HAP-1 (cell line): ENCODE measurements at places on chromosomes 7 and 10.

- DNase-seq, result no peak
These were observed 63.4 kb upstream of the ANK3 start for GRCh38 chr10:60453036-60453435.

GRCh38 chr7:78015574-78016260 lies 217.1 kb downstream of the PHTF2 start:
- no peak for DNase-seq

DNA sequence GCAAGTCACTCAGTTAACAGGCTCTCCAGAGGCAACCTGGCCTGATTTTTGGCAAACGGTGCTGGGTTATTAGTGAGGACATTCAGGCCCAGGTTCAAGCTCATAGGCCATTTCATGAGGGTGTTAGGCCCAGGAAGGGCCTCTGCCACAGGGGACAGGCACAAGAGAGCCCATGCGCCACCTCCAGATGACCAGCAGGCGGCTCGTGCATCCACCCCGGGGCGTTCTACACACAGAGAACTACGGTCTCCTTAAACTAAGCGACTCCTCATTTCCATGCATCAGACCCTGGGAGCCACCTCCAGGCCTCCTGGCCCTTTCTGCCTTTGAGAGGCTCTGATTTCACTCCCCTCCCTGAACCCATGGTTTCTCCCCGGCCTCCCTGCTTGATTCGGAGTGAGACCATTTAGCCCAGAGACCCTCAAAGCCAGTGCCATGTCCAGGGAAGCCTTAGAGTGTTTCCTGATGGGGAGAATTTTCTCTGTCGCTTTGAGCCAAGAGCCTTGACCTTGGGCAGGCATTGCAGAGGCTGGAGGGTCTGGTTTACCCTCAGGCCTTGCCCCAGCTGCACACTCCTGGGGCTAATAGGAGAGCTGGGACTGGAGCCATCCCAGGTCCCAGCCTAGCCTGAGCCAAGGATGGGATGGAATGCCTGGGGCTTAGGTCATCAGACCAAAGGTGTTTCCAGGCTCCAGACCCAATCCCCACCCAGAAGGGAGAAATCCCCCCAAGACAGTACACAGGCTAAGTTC lies 188.0 kb downstream of the GRID1 start:
- DNase-seq, result no peak

GRCh38 chr7:1596181-1597043 lies 26.6 kb upstream of the PSMG3 start:
- DNase-seq, result no peak

DNA sequence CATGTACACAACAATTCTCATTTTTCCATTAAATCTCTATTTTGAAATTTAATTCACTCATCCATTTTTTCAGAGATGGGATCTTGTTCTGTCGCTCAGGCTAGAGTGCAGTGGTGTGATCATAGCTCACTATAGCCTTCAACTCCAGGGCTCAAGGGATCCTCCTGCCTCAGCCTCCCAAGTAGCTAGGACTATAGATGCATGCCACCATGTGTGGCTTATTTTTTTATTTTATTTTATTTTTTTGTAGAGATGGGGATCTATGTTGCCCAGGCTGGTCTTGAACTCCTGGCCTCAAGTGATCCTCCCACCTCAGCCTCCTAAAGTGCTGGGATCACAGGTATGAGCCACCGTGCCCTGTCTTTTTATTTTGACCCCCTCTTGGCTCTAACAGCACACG lies 203.8 kb upstream of the KLF14 start:
- no peak for DNase-seq

GRCh38 chr10:124738441-124738840 lies 5.7 kb downstream of the FAM53B start:
- no peak for DNase-seq

DNA sequence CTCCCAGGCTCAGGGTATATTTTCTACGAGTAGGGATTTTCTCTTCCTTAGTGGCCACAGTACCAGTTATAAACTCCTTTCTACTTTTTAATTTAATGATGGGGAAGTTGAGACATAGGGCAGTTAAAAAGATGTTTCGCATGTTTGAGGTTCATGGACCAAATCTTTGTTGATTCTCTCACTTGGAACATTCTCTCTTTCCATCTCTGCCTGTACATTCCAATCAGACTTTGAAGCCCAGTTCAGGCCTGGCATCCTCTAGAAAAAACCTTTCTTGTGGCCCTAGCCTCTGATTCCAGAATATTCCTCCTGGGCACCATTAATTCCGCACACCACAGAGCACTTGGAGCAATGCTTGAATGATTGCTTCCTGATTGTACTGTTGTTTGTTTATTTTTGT lies 18.5 kb downstream of the SLC13A4 start:
- DNase-seq, result no peak

- peak; percentile 15 for DNase-seq
These were observed 745 bp downstream of the SLC16A9 start for GRCh38 chr10:59708816-59709394.

- DNase-seq, result no peak
These were observed 715.4 kb upstream of the NRP1 start for GRCh38 chr10:34049887-34050286.

DNA sequence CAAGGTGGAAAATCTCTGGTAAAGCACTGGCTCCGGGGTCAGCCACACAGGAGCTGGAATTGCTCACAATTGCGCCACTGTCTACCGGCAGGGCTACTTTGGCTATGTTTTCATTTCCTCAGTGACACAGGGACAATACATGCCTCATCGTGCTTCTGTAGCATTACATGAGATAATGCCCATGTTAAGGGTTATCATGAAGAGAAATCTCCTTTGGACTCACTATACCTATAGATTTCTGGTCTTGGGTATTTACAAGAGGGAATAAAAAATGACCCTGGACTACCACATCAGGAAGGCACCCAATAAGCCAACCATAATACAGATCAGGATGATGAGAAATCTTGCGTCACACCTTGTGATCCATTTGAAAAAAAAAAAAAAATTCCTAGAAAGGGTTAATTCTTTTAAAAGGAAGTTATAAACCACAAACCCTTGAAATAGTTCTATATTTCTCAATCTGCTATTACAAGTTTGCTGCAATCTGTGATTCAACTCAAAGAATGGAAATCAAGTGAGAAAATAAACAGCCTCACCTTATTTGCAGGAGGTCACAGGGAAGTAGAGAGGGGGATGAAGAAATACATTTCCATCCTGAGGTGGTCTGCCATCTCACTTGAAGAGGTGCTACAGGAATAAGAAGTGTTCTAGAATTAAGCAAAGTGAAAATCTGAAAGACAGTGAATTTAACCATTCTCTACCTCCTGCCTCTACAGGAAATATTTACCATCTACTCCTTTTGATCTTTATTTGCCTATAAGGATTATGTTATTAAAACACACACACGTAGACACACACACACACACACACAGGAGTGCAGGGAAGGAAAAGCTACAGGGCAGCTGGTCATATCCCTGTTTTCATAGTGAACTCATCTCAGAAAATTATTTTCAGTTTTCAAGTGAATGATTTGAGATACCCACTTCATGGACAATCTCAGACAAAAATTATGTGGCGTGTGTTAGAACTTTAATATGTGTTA lies 231.3 kb upstream of the CELF2 start:
- no peak for DNase-seq

DNA sequence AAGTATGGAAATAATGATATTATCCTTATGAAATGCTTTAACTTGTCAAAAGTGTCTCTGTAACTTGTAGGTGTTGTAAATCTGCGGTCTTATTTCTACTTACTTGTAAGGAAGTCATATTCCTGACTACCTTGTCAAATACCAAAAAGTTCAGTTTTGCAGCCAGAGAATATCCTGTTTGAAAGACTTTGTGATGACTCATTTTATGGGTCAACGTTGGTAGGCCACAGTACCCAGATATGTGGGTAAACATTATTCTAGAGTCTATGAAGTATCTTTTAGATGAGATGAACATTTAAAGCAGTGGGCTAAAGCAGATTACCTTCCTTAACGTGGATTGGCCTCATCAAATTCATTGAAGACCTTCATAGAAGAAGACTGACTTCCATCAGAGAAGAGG lies 195.3 kb downstream of the PPP1R9A start:
- no peak for DNase-seq

GRCh38 chr7:1560620-1561031 lies 4.6 kb upstream of the TMEM184A start:
- DNase-seq, result no peak

- peak; percentile 68 for DNase-seq
These were observed 50.5 kb downstream of the MALSU1 start for GRCh38 chr7:23349484-23350157.

GRCh38 chr7:156544919-156545715 lies 95.5 kb upstream of the RNF32 start:
- DNase-seq, result no peak

DNA sequence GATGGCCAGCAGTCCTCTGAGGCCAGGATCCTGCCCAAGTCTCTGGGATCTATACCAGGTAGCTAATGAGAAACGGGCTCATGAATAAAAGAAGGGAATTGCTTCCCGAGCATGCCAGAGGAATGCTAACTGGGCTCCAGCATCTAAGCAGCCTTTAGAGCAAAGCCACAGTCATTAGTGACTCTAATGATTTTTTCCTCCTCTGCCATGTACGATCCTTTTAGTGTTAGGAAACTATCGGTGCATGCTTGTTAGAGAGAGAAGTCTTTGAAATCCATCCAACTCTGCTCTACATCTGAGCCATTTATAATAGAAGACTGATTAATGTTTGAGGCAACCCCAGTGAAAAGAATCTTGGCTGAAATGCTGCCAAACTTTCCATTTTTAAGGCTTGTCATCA lies 124.9 kb upstream of the TCERG1L start:
- no peak for DNase-seq

GRCh38 chr10:83522456-83522855 lies 616.9 kb upstream of the GHITM start:
- DNase-seq, result no peak

GRCh38 chr7:25399000-25399750 lies 170.9 kb upstream of the NPVF start:
- no peak for DNase-seq
